ENCODE measurements at places on chromosomes 11 and 22.

DNA sequence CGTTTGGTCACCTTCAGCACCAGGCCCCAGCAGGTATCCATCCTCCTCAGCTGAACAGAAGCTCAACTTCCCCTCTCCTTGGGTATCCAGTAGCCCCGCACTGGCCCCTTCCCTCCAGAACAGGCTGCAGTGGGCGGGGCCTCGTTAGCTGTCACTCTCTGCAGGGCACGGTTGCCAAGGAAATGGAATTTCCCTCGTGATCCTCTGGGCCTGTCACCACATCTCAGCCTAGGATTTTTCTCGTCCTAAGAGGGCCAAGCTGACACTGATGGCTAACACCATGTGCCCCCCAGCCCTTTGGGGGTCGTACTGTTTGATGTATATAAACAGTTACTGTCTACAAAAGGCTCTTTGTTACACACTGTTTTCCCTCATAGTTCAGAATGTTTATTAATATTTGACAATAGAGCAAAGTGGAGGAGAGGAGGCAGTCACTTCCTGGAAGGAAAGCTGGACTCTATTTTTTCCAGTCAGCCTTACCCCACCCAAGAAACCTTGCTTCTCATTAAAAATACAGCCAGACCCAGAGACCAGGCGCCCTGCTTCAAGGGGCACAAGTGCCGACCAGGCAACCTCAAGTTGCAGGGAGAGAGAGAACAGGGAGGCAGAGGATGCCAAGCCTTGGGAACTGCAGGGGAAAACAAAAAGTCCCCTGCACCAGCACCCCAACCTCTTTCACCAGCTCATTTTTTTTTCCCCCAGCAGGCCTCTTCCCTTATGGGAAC lies 44.5 kb downstream of the FEZ1 start:
- DNase-seq, result no peak

GRCh38 chr11:11583801-11584529 lies 37.8 kb downstream of the GALNT18 start:
- DNase-seq, result no peak

DNA sequence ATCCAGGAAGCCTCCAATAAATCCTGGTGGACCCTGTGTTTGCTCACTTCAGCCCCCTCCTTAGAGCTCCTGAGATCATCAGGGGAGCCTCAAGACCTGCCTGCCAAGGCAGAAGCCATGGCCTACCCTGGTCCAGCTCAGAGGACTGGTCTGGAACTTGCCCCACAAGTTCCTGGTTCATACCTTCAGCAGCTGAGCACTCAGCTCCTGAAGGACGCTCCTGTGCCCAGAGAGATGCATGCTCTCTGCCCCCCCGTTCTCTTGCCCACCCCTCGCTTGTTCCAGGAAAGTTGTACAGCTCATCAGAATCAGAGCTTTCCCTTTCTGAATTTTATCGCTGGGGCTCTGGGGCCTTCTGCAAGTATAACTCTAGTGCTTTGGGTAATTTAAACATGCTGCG lies 210.5 kb upstream of the ISX start:
- DNase-seq, result no peak

- DNase-seq, result no peak
Observed at GRCh38 chr11:45304111-45304991, 18.2 kb upstream of the SYT13 start.

DNA sequence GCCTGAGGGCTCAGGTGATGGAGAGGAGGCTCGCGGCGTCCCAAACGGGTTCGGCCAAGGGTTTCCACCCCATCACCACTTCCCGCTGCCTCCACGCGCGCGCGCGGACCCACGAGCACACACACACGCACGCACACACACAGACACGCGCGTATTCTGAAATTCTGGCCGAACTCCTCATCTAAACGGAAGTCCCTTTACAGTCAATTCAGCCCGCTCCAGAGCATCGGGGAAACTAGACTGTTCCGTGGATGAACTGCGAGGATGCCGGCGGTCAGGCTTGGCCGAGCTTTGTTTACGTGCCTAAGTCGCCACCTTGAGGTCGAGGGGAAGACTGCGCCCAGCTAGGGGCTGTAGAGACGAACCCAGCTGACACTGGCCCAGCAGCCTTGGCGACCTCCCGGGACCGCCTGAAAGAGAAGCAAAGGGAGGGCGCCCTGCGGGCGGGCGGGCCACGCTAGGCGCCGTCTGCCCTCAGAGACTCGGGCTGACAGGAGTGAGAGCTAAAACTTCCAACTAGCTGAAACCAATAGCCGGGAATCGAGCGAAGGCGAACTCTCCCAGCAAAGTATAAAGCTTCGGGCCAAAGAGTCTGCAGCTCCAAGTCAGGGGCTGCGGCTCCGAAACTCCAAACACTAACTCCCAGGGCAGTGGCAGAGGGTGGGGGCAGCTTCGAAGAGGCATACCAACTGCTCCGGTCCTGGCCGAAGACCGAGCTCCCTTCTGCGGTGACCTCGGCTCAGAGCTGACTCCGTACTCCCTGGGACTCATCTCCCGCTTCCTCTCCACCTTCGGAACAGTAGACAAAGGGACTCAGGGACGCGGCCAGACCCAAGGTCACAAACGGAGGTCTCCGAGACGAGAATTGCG lies 124.7 kb upstream of the C11orf58 start:
- DNase-seq, result no peak

DNA sequence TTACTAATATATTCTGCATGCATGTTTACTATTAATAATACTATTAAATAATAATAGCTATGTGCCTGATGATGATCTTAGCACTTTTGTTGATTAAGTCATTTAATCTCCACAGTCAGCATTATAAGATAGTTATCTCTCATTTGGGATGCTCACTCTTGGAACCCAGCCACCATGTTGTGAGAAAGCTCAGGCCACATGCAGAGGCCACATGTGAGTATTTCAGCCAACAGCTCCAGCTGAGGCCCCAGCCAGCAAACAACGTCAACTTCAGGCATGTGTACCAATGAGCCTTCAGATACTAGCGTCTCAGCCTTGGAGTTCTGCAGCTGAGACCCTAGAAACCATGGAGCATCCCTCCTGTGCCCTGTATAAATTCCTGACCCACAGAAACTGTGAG lies 798.1 kb upstream of the LRRC4C start:
- DNase-seq, result no peak

DNA sequence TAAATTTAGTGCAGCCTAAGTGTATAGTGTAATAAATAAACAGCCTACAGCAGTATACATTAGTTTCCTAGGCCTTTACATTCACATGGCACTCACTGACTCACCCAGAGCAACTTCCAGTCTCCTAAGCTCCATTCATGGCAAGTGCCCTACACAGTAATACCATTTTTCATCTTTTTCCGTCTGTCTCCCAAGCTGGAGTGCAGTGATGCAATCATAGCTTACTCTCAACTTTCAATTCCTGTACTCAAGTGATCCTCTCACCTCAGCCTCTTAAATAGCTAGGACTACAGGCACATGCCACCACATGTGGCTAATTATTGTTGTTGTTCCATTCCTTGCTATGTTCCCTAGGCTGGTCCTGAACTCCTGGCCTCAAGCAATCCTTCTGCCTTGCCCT lies 54.4 kb downstream of the FCHSD2 start:
- no peak for DNase-seq

DNA sequence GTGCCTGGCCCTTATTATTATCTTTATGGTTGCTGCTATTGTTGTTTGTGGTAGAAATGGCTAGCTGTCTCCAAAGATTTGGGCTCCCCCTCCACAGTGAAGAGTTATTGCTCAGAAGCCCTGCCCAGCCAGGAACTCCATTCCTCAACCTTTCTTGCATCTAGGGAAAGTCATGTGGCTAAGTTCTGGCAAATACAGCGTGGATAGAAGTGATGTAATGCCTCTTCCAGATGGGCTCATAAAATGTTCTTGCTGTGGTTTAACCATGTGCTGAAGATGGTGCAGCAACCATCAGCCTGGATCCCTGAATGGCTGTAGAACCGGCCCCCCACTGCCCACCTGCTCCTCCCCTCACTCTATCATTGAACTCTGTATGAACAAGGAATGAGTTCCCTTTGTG lies 203.5 kb upstream of the E2F8 start:
- DNase-seq, result no peak

DNA sequence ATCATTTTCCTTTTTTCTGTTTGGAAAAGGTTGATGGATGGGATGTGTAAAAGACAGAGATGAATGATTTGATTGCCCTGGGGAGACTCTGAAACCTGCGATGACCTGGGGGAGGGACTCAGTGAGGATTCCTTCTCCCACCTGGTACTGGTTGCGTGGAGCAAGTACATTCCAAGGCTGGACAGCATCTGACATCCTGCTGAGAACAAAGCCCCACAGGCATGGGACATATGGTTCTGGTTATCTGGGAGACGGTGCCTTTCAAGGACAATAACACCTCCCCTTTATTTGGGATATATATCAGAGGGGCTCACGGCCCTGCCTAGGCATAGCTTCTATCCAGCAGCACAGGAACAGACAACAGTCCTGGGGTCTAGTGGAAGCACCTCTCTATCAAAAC lies 527.8 kb downstream of the METTL15 start:
- no peak for DNase-seq

DNA sequence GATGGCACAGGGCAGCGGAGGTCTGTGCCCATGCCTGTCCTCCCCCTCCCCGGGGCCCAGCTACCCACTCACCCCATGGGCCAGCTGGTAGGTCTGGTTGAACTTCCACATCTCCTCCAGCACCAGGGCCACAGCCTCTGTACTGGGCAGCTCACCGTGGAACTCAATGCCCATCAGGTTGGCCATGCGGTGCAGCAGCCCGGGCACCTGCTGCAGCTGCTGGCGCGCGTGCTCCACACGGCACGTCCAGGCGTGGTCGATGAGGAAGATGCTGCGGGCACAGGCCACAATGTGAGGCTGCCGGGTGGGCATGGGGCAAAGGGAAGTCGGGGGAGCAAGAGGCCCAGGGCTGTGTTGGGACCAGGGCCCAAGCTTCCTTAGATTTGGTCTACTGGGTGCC lies 6.3 kb downstream of the TTLL12 start:
- DNase-seq, result no peak

- no peak for DNase-seq
Observed at GRCh38 chr22:42062506-42063170, 8.0 kb downstream of the NAGA start.

GRCh38 chr11:71551711-71552110 lies 3.5 kb downstream of the KRTAP5-9 start:
- no peak for DNase-seq

DNA sequence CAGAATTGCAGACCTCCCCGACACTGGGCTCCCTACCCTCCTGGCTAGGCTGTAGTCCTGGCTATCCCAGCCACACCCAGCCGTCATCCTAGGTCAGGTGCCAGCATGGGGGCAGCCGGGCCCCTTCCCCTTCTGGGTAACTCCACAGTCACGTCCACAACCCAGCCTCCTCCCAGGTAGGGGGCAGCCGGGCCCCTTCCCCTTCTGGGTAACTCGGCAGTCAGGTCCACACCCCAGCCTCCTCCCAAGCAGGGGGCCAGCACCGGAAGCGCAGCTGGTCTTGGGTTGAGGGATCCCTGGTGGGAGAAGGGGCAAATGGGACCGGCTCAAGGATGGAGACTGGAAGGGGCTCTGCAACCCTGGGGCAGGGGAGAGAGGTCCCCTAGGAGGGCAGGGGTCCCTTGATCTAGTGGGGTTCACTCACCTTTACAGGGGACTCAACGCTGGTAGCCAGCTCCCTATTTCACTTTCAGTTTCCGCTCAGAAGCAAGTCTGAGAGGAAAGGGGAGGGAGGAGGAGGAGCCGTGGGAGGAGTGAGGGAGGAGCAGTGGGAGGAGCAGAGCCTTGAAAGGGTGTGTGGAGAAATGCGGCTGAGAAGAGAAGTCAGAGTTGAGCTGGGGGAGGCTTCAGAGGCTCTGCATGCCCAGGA lies at the start of gene TRIM21:
TRIM21 (minus strand) TSS at position 494 of the 649 bp plus-strand sequence. CDS start 3,293 bp downstream, outside the sequence.
- DNase-seq, result peak; percentile 31

- DNase-seq, result no peak
Observed at GRCh38 chr11:102488208-102488607, 35.6 kb upstream of the TMEM123 start.

DNA sequence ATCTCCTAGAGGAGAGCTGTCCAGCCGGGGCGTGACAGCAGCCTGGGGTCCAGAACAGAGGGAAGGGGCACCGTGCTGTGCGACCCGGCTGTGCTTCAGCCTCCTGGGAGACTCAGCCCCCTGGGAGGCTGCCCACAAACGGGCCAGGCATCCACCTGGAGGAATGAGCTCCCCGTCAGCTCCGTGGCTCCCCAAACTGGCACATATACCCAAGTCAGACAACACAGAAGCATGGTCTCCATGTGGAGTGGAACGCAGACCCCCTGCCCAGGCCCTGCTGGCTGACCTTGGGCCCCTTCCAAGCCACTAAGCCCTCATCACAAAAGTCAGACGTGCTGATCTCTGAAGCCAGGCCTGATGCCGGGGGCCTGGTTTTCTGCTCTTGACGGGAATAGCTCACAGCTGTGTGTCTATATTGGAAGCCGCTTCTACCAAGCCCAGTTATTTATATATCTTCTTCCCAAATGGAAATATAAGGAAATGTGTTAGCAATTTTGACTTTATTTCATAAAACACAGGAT lies 91.7 kb downstream of the BRD1 start:
- DNase-seq, result no peak

DNA sequence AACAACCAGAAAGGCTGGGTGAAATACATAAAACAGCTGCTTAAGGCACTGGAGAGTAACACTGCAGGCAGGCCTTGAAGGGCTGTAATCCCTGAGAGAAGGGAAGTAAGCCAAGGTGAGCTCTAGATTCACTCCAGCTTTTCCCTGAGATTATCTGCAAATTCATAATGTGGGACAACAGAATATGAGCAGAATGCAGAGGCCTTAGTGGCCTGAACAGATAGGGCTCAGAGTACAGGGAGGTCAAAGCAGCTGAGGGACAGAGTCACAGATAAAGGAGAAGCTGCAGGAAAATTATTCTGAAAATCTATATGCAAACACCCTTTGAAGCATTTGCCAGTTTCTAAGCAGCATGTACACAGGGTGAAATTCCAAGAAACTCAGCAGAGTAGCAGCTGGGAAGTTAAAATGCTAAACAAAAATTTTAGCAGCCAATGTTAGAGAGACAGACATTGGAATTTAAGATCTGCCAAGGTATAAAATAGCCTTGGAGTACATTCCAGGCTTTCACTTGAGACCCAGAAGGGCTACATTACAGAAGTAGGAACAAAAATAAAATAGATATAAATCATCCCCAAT lies 48.1 kb upstream of the CWF19L2 start:
- no peak for DNase-seq

DNA sequence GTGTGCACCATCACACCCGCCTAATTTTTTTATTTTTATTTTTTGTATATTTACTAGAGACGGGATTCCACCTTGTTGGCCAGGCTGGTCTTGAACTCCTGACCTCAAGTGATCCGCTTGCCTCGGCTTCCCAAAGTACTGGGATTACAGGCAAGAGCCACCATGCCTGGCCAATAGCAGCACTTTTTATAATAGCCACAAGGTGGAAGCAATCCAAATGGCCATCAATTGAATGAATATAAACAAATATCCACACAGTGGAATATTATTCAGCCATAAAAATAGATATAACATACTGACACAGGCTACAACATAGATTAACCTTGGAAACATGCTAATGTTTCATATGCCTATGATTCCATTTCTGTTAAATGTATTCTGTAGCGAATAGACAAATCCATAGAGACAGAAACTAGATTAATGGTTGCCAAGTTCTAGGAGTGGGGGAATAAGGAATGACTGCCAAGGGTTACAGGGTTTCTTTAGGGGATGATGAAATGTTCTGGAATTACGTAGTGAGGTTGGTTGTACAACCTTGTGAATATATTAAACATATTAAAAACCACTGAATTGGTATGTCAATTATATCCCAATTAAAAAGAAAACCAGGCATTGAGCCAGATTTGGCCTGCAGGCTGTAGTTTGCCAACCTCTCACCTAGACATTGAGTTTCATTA lies 4.8 kb downstream of the VPS51 start:
- no peak for DNase-seq
